ENCODE measurements at places on chromosomes 2 and 18. TPM values are rescaled to one million over a fixed set of nuclear protein-coding genes. Genes with fewer than 3 reads are reported as not detected.

Gene SMCHD1
- 97.9 TPM for total RNA-seq

Gene PARD6G
- total RNA-seq: 25.0 TPM

Gene SFT2D3
- total RNA-seq: 2.6 TPM

Gene LTBP1
- total RNA-seq: 9.2 TPM

Gene ITGB6
- not detected for total RNA-seq

Gene ACYP2
- total RNA-seq: 6.9 TPM

Gene CACNB4
- under 0.01 TPM for total RNA-seq

Gene NCK2
- total RNA-seq: 93.1 TPM

Gene STK11IP
- total RNA-seq: 7.8 TPM

Gene FBXO48
- total RNA-seq: 0.50 TPM

Gene PRKCE
- 70.9 TPM for total RNA-seq

Gene LNPK
- total RNA-seq: 3.9 TPM

Gene CYS1
- not detected for total RNA-seq

Gene DCDC2C
- not detected for total RNA-seq

Gene ZBTB7C
- under 0.01 TPM for total RNA-seq

Gene INSIG2
- total RNA-seq: 26.8 TPM

Gene UGT1A8
- not detected for total RNA-seq

Gene BCL2L11
- total RNA-seq: 6.0 TPM

Gene NAB1
- total RNA-seq: 49.8 TPM

Gene SCYGR4
- total RNA-seq: not detected

Gene ACOXL
- 0.06 TPM for total RNA-seq

Gene GRHL1
- 0.16 TPM for total RNA-seq

Gene TEX44
- total RNA-seq: not detected

Gene WDR7
- 64.3 TPM for total RNA-seq

Gene MRPS9
- total RNA-seq: 23.8 TPM

Gene EN1
- not detected for total RNA-seq

Gene IL37
- total RNA-seq: not detected

Gene RHBDD1
- total RNA-seq: 4.0 TPM

Gene RAX
- not detected for total RNA-seq

Gene PTPRM
- 118 TPM for total RNA-seq

Gene TRIM43
- total RNA-seq: not detected

Gene MEP1B
- 0.25 TPM for total RNA-seq

Gene RESP18
- not detected for total RNA-seq

Gene ATG9A
- total RNA-seq: 36.8 TPM

Gene DNAJC5G
- total RNA-seq: 0.16 TPM

Gene C2orf80
- total RNA-seq: not detected

Measured in bladder microvascular endothelial cell (primary cell).